ENCODE measurements at places on chromosomes 12 and 14. TPM values are rescaled to one million over a fixed set of nuclear protein-coding genes. Genes with fewer than 3 reads are reported as not detected.

DNA sequence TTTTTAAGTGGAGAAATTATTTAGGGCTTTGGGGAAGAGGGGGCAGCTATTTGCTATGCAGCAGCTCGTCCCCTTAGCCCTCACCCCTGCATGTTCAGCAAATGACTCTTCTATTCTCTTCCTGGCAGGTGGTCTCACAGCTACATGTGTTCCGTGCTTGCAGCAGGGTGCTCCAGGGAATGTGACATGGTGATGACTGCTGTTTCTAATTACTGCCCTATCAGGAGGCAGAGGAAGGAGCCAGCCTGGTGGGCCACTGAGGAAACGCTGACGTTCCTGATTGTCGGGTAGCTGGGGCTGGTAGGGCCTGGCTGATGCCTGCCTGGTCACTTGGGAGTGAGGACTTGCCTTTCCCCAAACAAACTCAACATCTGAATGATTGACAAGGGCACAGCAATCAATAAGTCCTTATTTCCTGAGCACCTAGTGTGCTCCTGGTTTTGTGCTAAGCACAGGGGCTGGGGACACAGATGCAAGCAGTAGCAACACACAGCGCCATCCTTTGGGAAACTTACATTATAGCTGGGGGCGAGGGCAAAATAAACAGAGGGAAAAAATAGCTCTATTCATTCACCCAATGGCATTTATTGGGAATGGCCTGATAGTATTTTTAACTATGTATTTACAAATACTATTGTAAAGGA is 377.8 kb downstream of the FUT8 start:
- no peak for DNase-seq
- no peak overlapping the region for H3K4me3 ChIP-seq
- no peaks in the 10 kb centered on the region for H3K27me3 ChIP-seq
- no peaks in the 10 kb centered on the region for H3K36me3 ChIP-seq

- H3K4me3 ChIP-seq: no peak overlapping the region
- peak; percentile 46 for DNase-seq
- no peaks in the 10 kb centered on the region for H3K27me3 ChIP-seq
- no peak overlapping the region for H3K27ac ChIP-seq
Observed at GRCh38 chr12:74985986-74986319, 223.7 kb downstream of the KCNC2 start.

GRCh38 chr12:47773062-47773857 is at the start of gene SLC48A1:
SLC48A1 (plus strand) TSS chr12:47773238; CDS start chr12:47773305, 67 bp downstream.
- no peaks in the 10 kb centered on the region for H3K36me3 ChIP-seq
- peak within 1 kb of the TSS; percentile 99 for H3K4me3 ChIP-seq
- no peaks in the 10 kb centered on the region for H3K27me3 ChIP-seq
- peak within 1 kb of the TSS; percentile 89 for H3K27ac ChIP-seq
- H3K4me1 ChIP-seq: peaks cover 62% of the 10 kb centered on the region
- peak; percentile 87 for DNase-seq

GRCh38 chr12:67202011-67202677 is 67.0 kb upstream of the CAND1 start:
- H3K27me3 ChIP-seq: no peaks in the 10 kb centered on the region
- H3K27ac ChIP-seq: no peak overlapping the region
- DNase-seq: no peak
- no peaks in the 10 kb centered on the region for H3K4me1 ChIP-seq
- H3K4me3 ChIP-seq: no peak overlapping the region

DNA sequence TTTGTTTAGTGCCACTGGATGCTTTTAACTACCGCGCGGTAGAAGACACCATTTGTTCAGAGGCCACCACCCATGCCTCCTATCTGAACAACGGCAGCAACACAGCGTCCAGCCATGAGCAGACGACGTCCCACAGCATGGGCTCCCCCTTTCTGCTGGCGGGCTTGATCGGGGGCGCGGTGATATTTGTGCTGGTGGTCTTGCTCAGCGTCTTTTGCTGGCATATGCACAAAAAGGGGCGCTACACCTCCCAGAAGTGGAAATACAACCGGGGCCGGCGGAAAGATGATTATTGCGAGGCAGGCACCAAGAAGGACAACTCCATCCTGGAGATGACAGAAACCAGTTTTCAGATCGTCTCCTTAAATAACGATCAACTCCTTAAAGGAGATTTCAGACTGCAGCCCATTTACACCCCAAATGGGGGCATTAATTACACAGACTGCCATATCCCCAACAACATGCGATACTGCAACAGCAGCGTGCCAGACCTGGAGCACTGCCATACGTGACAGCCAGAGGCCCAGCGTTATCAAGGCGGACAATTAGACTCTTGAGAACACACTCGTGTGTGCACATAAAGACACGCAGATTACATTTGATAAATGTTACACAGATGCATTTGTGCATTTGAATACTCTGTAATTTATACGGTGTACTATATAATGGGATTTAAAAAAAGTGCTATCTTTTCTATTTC is 93.2 kb downstream of the FLRT2 start:
- no peak overlapping the region for H3K27ac ChIP-seq
- no peaks in the 10 kb centered on the region for H3K36me3 ChIP-seq
- H3K4me1 ChIP-seq: no peaks in the 10 kb centered on the region
- no peaks in the 10 kb centered on the region for H3K27me3 ChIP-seq
- H3K4me3 ChIP-seq: no peak overlapping the region

GRCh38 chr12:45660330-45660729 is 69.2 kb upstream of the ARID2 start:
- no peaks in the 10 kb centered on the region for H3K36me3 ChIP-seq
- H3K4me1 ChIP-seq: no peaks in the 10 kb centered on the region
- no peak overlapping the region for H3K4me3 ChIP-seq
- no peaks in the 10 kb centered on the region for H3K27me3 ChIP-seq
- H3K27ac ChIP-seq: no peak overlapping the region

DNA sequence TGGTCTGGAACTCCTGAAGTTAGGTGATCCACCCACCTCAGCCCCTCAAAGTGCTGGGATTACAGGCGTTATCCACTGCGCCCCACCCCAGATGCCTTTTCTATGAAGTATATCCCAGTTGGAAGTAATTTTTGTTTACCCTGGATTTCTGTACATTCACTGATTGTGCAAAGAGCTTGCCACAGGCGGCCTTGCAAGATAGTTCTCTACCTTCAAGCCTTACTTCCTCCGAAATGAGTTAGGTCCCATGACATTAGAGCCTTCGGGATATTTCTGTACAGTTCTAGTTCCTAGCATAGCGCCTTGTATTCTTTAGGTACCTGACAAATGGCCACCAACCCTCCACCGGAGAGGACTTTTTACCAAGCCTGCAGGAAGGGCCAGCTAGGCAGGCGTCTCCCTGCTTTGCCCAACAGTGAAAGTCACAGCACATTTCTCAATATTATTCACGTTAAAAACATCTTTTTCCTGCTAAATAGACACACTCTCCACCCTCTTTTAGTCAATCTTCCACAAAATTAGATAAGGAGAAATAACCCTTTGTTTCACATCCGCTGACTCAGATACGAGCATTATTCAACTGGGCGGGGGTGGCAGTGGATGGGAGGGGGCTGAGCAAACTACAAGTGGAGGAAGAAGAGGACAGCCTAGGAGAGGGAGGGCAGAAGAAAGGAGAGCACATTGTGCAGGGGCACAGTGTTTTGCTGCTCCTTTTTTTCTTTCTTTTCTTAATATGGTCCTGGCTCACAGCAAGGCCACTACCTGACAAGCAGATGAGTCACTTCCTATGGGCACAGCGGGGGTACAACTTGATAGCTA is 40.0 kb upstream of the CAPRIN2 start:
- peaks cover 19% of the 10 kb centered on the region for H3K4me1 ChIP-seq
- no peaks in the 10 kb centered on the region for H3K36me3 ChIP-seq
- H3K27ac ChIP-seq: no peak overlapping the region
- H3K27me3 ChIP-seq: no peaks in the 10 kb centered on the region

GRCh38 chr12:66052988-66053615 is 77.4 kb downstream of the LLPH start:
- DNase-seq: no peak
- H3K27me3 ChIP-seq: no peaks in the 10 kb centered on the region
- H3K36me3 ChIP-seq: no peaks in the 10 kb centered on the region
- no peaks in the 10 kb centered on the region for H3K4me1 ChIP-seq
- H3K27ac ChIP-seq: no peak overlapping the region

DNA sequence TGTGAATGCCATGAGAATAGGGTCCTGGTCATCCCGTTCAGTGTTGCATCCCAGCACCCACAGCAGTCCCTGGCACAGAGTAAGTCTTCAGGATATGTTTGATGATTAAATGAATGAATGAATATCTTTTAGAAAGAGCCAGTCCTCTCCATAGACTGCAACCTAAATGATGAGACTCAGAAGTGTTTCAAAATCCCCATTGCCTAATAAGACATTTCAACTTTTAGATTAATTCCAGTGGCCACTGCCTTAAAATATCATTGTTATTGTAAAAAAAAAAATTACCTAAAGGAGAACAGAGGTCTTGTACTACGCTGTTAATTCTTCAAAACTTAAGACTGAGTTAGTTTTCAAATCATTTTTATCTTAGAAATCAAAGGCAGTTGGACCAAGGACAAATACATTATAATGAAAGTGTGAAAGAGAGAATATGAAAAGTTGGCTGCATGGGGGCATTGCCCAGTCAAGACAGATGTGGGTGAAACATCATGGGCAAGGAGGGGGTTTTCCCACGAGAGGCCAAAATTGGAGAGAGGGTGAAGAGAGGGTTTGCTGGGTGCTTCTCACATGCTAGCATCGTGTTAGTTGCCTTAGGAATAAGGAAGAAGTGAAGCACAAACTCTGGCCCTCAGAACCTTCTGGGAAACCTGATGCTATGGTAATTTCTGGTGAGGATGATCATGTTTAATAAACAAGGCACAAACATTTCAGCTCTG is 26.3 kb upstream of the CPM start:
- no peak for DNase-seq
- H3K27me3 ChIP-seq: no peaks in the 10 kb centered on the region
- no peak overlapping the region for H3K27ac ChIP-seq

DNA sequence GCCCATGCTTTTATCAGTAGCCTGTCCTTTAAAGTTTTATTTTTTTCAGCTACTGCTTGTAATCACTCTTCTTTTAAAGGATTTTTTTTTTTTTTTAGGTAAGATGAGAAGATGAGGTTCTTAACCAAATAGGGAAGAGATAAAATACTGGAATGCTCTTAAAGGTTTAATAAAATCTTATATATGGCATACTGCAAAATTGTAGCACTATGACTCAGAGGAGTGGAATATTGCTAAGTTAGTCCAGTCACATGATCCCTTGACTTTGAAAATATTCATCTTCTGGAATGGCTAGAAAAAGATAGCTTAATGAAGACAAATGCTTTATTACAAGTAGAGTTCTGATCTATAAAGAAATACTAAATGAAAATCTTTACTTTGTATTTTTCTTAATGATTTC is 116.6 kb downstream of the NAV3 start:
- no peak overlapping the region for H3K27ac ChIP-seq
- no peaks in the 10 kb centered on the region for H3K36me3 ChIP-seq
- H3K4me1 ChIP-seq: peaks cover 15% of the 10 kb centered on the region
- no peaks in the 10 kb centered on the region for H3K27me3 ChIP-seq

- no peak overlapping the region for H3K27ac ChIP-seq
- DNase-seq: no peak
- H3K4me1 ChIP-seq: no peaks in the 10 kb centered on the region
- no peak overlapping the region for H3K4me3 ChIP-seq
- H3K36me3 ChIP-seq: no peaks in the 10 kb centered on the region
Observed at GRCh38 chr14:83300476-83301064, 1766.9 kb upstream of the SEL1L start.

DNA sequence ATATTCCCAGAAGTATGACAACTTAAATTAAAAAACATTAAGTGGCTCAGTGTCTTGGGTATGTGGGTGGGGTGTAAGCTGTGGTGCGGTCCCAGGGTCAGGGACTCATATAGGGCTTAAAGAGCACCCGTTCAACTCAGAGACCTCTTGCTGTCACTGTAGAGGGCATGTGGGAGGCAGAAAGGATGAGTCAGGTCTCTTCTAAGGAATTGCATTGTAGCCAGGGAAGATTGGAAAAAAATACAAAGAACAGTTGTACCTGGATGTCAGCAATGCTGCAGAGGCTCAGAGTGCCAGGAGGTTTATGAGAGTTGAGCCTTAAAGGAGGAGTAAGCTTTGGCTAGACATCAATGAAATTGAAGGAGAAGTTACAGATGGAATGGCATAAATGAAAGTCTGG is 104.1 kb downstream of the MYRFL start:
- no peak overlapping the region for H3K4me3 ChIP-seq
- H3K36me3 ChIP-seq: no peaks in the 10 kb centered on the region
- no peaks in the 10 kb centered on the region for H3K4me1 ChIP-seq
- H3K27me3 ChIP-seq: no peaks in the 10 kb centered on the region
- DNase-seq: no peak

DNA sequence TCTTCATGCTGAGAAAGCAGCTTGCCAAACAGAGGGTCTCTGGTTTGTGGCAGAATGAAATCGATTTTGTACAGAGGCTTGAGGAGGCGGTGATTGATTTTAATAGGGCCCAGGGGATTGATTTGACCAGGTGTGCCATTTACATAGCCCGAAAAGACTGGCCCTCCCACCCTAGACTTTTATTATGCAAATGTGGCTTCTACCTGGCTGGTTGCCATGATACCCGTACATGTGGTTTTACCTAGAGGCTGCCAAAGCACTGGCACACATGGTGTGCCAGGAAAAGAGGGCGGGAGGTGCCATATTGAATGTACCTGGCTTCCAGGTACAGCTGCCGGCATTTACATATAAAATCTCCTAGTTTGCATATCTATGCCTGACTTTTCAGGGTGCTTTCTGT is 18.0 kb upstream of the GUCY2C start:
- no peaks in the 10 kb centered on the region for H3K4me1 ChIP-seq
- H3K36me3 ChIP-seq: no peaks in the 10 kb centered on the region
- H3K27ac ChIP-seq: no peak overlapping the region
- H3K4me3 ChIP-seq: no peak overlapping the region

DNA sequence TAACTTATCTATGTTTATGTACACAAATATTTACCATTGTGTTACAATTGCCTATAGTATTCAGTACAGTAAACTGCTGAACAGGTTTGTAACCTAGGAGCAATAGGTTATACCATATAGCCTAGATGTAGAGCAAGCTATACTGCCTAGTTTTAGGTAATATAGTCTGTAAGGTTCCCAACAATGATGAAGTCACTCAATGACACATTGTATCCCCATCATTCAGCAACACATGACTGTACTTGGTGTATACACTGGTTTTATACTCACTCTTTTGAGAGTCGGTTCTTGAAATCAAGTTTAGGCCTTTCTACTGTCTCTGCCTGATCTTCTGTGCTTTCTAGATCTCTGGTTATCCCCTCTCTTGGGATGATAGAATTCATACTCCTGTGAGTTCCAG is 5.5 kb downstream of the RNASE1 start:
- no peak overlapping the region for H3K4me3 ChIP-seq
- H3K27ac ChIP-seq: no peak overlapping the region
- no peaks in the 10 kb centered on the region for H3K36me3 ChIP-seq
- no peaks in the 10 kb centered on the region for H3K27me3 ChIP-seq

DNA sequence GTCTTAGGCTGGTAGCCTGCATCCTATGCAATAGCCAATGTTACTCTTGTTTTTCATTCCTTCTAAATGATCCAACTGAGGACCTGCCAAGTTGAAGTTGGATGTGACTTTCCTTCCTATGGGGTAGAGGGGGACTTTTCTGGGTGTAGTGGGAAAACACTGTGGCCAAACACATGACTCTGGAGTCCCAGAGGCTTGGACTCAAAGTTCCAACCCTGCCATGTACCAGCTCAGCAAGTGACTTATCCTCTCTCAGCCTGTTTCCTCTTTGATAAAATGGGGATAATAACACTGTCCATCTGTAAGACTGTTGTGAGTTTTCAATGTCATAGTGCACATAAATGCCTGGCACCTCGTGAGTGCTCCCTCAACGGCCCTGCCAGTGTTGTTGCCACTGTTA is 97.0 kb downstream of the ZFP36L1 start:
- H3K4me3 ChIP-seq: no peak overlapping the region
- H3K4me1 ChIP-seq: no peaks in the 10 kb centered on the region
- no peaks in the 10 kb centered on the region for H3K36me3 ChIP-seq
- no peaks in the 10 kb centered on the region for H3K27me3 ChIP-seq

The RFX4 gene
- total RNA-seq: not detected

The CCNT1 gene
- total RNA-seq: 29.2 TPM

The LMO3 gene
- 403 TPM for total RNA-seq

The TTC9 gene
- total RNA-seq: 0.81 TPM

The WDHD1 gene
- total RNA-seq: 1.1 TPM

The ACVRL1 gene
- 63.0 TPM for total RNA-seq

The TAS2R8 gene
- total RNA-seq: 0.49 TPM

The VDR gene
- 2.5 TPM for total RNA-seq
